ENCODE measurements at places on chromosomes 6 and 20.

- no peak for DNase-seq
These were observed 16.3 kb upstream of the POPDC3 start for GRCh38 chr6:105196076-105196475.

DNA sequence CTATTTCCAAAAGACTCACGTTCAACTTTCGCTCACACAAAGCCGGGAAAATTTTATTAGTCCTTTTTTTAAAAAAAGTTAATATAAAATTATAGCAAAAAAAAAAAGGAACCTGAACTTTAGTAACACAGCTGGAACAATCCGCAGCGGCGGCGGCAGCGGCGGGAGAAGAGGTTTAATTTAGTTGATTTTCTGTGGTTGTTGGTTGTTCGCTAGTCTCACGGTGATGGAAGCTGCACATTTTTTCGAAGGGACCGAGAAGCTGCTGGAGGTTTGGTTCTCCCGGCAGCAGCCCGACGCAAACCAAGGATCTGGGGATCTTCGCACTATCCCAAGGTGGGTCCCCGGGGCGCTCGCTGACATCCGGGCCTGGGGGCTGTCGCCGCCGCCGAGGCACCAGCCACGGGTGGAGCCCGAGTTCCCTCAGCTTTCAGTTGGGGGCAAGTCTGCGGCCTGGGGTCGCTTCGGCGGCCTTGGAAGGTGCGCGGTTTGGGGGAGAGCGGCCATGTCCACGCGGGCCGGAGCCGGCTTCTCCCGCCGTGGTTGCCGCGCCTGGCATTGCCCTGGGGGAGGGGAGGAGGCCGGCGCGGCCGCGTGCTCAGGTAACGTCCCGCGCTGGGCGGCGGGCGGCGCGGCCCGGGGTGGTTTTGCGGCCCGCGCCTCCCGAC lies 429 bp downstream of the AMD1 start:
- DNase-seq, result peak; percentile 56

DNA sequence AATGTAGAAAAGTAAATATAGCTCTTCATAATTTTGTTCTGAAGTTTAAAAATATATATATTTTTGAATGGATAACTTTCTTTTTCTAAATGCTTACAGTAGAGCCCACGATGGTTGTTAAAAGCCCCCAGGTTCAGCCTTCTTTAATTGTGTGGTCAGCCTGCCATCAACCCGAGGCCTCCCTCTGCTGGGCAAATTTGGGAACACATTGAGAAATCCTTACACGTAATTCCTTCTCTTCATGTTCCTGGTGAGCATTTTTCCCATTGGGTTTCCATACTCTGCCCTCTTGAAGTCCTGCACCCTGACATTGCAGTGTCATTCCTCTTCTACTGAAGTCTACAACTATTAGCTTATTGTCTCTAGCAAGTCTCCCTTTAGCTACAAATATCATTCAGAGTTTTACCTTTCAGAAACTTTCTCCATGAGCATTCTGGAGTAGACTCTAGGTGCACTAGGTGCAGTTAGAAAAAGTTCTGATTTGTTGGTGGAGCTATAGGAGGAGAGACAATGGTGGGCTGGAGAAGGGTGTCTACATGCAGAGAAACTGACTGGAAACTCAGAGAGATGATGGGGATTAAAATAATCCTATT lies 40.6 kb downstream of the TRIM38 start:
- DNase-seq, result peak; percentile 74

DNA sequence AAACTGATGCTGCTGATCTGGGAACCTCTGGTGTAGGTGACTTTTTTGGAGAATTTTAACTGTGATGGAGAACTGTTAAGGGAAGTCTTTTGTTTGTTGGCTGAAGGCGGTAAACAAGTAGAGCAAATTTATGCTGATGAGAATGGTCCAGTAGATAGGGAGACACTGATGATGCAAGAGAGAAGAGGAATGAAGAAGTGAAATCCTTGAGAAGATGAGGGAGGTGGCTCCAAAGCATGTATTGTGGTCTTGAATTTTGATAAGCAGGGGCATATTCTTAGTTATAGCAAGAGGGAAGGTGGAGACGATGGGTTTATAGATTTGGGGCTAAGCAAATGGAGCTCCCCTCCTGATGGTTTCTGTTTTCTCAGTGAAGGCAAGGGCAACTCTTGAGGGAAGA lies 22.0 kb downstream of the MAPK14 start:
- DNase-seq, result no peak

GRCh38 chr6:146915671-146916127 lies 288.5 kb upstream of the STXBP5 start:
- peak; percentile 26 for DNase-seq

- DNase-seq, result no peak
These were observed 10.1 kb downstream of the HRH3 start for GRCh38 chr20:62209850-62210495.

GRCh38 chr20:48921883-48922820 lies 641 bp downstream of the ARFGEF2 start:
- peak; percentile 77 for DNase-seq

- no peak for DNase-seq
These were observed 87.8 kb upstream of the ARMC2 start for GRCh38 chr6:108760126-108761050.

DNA sequence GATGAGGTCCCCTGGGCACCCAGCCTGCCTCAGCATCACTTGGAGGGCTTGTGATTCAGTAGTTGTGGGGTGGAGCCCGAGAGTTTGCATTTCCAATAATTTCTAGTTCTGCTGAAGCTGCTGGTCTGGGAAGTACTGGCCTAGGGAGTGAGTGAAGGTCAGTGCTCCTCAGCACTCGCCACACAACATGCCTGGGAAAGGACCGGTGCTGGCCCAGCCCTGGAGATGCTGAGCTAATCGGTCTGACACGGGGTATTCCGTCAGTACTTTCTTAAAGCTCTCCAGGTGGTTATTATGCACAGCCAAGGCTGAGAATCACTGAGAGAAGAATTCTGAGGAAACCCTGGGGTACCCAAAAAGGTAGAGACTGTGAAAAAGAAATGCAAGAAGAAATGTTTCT lies 228.2 kb downstream of the TMEM242 start:
- DNase-seq, result no peak

GRCh38 chr6:142697922-142698321 lies 247.1 kb downstream of the HIVEP2 start:
- no peak for DNase-seq

DNA sequence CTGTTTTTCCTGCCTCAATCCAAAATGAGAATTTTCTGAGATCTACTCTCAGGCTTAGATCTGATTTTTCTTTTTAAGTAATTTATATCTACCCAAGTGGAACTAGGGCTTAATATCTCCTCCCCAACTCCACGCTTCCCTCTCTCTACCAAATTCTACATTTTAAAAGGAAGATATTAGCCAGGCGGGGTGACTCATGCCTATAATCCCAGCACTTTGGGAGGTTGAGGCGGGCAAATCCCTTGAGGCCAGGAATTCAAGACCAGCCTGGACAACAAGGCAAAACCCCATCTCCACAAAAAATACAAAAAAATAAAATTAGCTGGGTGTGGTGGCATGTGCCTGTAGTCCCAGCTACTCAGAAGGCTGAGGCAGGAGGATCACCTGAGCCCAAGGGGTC lies 61.0 kb downstream of the MTFR2 start:
- DNase-seq, result no peak

DNA sequence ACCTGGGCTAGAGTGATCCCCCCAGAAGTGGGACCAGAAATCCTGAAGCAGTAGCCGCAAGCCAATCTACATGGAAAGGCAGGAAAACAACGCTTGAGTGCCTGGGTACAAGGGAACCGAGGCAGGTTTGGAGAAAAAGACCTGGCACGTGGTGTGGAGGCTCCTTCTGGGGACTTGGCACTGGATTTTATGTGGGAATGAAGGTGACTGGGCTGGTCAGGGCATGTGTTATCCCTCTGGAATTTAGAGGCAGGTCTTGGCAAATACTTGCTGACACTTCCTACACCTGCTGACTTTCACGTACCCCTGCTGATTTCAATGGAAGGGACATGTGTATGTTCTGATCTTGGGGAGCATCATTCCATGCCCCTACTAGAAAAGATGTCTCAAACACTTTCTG lies 25.0 kb upstream of the FAM217A start:
- DNase-seq, result no peak

GRCh38 chr6:9520417-9521151 lies 894.3 kb downstream of the TFAP2A start:
- DNase-seq, result peak; percentile 55

GRCh38 chr20:815914-816606 lies 17.5 kb upstream of the FAM110A start:
- peak; percentile 84 for DNase-seq

DNA sequence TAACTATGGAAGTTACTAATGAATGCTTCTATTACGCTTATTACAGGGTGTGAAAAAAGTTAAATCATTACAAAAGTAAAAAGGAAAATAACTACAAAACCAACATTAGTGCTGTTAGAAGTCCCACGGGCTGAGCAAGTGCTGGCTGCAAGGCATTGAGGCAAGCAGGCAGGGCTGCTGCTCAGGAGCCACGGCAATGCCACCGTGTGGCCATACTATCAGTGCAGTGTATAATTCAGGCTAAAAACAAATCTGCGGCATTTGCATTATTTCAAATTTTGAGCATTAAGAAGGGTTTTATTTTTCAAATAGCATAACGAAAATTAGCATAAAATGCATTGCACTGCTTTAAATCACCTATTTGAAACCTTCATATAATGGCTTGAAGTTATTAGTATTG lies 17.1 kb downstream of the IFNGR1 start:
- no peak for DNase-seq
